ENCODE measurements at places on chromosomes 16 and 17.

DNA sequence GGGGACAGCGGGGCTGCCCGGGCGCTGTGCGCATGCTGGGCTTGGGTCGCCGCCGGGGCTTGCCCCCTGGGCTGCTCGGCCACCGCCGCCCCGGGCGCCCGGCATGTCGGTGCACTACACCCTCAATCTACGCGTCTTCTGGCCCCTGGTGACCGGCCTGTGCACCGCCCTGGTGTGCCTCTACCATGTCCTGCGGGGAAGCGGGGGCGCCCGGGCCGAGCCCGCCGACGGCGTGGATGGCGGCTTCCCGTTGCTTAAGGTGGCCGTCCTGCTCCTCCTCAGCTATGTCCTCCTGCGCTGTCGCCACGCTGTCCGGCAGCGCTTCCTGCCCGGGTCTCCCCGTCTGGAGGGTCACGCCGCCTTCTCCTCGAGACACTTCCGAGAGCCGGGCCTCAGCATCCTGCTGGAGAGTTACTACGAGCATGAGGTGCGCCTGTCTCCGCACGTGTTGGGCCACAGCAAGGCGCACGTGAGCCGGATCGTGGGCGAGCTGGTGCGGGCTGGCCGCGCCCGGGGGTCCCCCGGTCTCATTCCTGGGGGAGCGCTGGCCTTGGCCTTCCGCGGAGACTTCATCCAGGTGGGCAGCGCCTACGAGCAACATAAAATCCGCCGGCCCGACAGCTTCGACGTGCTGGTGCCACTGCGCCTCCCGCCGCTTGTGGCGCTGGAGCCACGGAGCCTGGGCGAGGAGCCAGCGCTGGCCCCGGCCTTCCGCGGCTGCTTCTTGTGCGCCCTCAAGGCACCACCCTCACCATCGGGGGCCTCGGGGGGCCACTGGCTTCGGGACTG is 789 bp downstream of the ITPRIPL2 start:
- no peak for DNase-seq

- DNase-seq, result no peak
These were observed 996 bp downstream of the TNFSF13 start for GRCh38 chr17:7559320-7560171.

DNA sequence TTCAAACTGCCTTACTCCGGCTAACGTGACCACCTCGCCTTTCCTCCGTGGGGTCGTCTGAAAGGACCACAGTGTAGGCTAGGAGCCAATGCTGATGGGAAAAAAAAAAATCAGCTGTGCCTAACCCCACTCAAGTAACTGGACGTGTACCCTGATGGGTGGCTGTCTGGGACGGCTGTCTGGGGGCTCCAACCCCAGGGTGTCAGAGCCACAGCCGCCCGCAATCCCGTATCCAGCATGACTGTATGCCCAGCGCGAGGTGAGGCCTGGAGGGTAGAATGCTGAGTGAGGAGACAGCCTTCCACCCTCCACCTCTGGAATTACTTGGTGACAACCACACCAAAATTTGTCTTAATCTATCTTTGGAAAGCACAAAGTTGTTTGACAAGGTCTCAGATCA is 2.8 kb downstream of the CSNK1D start:
- no peak for DNase-seq

- DNase-seq, result no peak
These were observed 21.7 kb downstream of the CARHSP1 start for GRCh38 chr16:8847145-8847544.

- DNase-seq, result no peak
These were observed 158.5 kb upstream of the SHISA6 start for GRCh38 chr17:11082559-11082958.

- no peak for DNase-seq
These were observed 2.3 kb upstream of the CCDC182 start for GRCh38 chr17:57747221-57748017.

GRCh38 chr16:17556276-17557052 is 85.7 kb upstream of the XYLT1 start:
- DNase-seq, result no peak

GRCh38 chr17:39782481-39782880 is 44.7 kb downstream of the GRB7 start:
- no peak for DNase-seq

- DNase-seq, result no peak
These were observed 98.3 kb upstream of the GRIN2A start for GRCh38 chr16:10280262-10281170.

DNA sequence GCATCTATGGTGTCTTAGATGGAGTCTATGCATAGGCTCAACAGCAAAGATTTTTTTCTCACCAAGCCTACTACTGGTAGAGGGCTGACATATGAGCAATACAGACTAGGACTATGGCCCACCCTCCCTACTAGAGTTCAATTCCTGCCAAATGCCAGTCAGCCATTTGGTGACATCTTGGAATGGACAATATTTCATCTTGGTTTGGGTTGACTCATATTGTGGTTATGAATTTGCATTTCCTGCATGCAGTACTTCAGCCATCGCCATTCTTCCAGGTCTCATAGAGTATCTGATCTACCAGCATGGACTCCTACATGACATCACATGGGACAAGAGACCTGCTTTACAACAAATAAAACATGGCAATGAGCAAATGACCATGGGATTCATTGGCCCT is 778.1 kb upstream of the SOX9 start:
- DNase-seq, result no peak

DNA sequence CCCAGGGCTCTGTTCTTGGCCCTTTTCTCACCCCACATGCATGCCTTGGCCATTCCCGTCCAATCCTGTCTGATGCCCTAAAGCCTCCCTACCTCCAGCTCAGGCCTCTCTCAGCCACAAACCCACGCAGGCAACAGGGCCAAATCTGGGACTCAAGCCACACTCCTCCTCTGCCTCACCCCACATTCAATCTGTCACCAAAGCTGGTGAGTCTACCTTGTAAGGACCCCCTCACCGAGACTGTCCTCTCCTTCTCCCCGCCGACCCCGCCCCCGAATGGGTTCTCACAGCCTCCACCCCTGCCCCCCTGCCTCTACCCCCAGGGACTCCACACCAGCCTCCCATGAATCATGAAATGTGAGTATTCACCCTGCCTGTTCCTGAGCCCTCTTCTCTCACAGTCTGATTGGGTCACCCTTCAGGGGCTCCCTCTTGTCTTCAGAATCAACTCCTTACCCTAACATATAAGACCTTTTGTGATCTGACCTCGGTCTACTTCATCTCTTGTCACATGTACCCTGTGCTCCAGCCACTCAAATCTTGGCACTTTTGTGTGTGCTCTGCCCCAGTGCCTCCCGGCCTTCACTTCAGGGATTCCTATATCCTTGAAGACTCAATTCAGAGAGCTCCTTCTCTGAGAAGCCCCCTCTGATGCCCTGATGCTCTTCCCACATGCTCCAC is 10.7 kb downstream of the EPOP start:
- no peak for DNase-seq

- no peak for DNase-seq
These were observed 28.3 kb downstream of the VPS35L start for GRCh38 chr16:19583665-19584300.

DNA sequence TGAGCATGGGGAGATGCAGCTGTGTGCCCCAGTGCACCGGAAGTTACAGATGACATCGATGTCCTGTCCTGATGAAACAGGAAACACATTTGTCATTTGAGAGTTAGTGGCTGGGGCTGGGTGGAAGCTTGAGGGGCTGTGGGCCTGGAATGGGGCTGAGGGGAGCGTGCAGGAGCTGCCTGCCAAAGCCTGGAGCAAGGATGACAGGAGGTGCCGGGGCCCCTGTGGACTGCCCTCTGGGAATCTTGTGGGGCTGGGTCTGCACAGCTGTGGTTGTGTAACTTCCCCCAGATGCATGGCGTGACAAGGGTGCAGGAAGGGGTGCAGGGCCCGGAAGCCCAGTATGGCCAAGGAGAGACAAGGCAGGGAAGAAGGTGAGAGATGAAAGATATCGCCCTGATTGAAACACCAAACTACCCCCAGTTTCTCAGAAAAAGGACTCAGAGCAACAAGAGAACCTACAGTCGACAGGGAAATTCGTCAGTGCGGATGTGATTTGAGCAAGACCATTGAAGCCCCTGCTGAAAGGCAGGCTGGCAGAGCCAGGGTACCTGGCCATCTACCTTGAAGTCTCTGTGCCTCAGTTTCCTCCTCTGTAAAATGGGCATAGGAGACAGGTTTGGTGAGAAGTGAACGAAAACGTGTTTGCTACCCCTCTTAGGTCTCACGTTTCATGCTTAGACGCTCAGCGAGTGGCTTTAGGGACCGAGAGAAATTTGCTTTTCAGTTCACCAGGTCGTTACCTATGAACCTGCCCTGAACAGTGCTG is 8.8 kb downstream of the MMP25 start:
- no peak for DNase-seq

GRCh38 chr17:50359998-50360461 is 13.0 kb downstream of the MRPL27 start:
- no peak for DNase-seq

DNA sequence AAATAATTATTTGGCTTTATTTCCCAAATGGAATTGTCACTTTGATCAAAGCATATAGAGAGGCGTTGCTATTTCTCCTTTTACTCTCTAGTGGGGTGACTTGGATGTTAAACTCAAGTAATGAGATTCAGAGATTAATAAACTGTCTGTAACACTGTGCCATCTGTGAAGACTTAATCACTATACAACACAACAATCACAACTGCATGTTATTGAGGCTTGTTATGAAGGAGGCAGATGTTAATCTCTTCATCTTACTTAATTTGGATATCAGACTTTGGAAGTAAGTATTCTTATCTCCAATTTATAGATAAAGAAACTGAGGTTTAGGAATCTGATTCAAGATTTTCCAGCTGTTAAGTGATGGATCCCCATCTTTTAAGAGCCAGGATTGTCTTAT is 132.5 kb downstream of the CNTNAP4 start:
- DNase-seq, result no peak

DNA sequence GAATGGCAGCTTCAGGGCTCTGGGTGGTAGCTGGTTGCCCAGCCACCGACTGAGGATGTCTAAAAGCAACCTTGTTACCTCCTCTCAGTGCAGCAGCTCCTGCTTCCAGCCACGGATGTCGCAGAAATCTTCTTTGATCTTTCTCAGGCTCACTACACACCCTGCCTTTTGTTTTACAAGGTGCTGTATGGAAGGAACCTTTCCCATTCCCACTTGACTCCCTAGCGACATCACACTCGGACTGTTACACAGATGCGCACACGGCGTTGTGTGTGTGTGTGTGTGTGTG is 135.8 kb upstream of the CPHXL start:
- no peak for DNase-seq

DNA sequence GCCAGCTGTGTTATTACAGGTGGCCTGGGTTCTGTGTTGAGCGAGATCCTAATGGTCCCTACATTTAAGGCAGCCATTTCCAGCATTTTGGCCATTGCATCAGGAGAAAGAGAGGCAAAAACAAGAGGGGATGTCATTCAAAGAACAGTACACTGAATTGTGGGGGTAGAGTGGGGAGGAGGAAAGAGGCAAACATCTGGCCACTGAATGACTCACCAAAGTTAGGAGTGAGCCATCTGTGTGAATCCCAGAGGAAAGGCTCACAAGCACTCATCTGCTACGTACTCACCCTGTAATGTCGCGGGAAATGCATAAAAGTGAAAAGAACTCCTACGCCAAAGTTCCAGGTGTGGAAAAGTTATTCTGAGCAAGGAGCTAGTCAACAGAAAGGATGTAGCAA is 16.7 kb downstream of the KRABD2 start:
- DNase-seq, result no peak

DNA sequence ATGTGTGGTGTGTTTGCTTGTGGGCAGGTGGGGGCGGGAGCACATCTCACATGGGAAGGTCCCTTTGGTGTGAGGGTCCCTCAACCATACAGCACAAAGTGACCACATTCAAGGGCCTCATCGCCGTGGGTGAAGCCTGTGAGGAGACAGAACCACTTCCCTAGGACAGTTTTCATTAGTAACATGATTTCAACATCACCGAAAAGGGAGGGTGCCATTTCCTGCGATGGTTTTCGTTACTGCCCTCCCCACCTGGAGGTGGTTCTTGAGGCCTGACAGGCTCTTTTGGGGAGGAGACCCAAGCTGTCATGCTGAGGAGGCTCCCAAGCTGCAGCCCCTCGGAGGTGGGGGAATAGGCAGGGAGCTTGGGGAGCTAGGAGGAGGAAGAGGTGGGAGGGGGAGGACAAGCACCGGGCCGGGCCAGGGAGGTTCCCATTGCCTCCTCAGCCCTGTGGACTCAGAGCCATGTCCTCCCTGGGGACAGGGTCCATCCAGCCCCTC is 9.5 kb downstream of the CD300LB start:
- no peak for DNase-seq

DNA sequence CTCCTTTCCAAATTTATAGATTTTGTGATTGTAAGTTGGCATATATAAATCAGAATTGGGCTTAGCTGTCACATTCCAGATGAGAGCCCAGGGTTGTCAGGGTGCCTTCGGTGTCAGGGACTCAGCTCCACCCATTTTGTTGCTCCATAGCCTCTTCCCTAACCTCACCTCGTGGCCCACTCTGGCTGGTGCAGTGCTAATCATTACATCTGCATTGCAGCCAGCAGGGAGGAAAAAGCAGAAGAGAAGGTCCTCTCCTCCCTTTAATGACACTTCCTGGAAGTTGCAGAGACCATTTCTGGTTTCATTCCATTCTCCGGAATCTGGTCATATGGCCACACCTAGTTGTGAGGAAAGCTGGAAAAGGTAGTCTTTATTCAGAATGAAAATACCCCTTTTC is 113.3 kb downstream of the CCT6B start:
- no peak for DNase-seq

GRCh38 chr16:86808863-86809444 is 230.6 kb downstream of the FOXL1 start:
- no peak for DNase-seq

GRCh38 chr17:40242774-40243173 is 23.7 kb downstream of the WIPF2 start:
- DNase-seq, result no peak

DNA sequence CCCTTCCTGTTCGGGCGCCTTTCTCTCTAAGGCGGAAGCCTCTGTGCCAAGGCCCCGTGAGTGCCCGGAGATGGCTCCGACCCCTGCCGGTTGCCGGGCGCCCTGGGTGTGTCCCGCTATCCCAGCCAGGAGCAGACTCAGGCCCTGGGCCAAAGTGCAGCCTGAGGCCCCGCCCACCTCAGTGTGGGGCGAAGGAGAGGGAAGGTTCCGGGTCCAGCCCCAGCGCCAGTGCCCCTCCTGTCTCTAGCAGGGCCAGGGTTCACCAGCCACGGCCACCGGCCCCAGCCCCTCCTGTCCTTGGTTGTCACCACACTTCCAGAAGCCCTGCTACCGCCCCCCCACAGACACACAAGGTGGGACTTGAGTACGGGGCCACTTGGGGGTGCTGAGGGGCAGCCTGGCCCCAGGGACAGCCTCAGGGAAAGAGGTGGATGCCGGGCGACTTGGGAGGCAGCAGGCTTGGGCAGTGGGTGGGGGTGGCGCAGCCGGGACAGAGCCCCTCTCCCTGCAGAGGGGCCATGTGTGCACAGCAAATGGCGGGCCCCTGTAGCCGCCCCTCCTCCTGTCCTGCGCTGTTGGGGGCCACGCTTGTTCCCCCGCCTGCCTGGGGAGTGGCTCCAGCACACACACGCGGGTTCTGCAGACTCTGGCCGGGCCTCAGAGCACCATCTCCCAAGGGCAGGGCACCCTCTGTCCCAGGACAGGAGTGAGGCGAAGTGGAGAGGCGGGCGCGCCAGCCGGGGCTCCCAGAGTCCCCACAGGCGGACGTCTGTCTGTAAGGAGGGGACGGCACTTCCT is 6.0 kb downstream of the C1QTNF8 start:
- DNase-seq, result no peak

- DNase-seq, result no peak
These were observed 15.9 kb upstream of the ADGRG1 start for GRCh38 chr16:57612494-57612893.

All from mesothelial cell of epicardium (in vitro differentiated cells).